Stomach (tissue), 19 donors: ENCODE measurements at places on chromosomes 4 and X.

- DNase-seq = no peak
Observed at GRCh38 chr4:17336524-17336961, 175.3 kb downstream of the QDPR start.

DNA sequence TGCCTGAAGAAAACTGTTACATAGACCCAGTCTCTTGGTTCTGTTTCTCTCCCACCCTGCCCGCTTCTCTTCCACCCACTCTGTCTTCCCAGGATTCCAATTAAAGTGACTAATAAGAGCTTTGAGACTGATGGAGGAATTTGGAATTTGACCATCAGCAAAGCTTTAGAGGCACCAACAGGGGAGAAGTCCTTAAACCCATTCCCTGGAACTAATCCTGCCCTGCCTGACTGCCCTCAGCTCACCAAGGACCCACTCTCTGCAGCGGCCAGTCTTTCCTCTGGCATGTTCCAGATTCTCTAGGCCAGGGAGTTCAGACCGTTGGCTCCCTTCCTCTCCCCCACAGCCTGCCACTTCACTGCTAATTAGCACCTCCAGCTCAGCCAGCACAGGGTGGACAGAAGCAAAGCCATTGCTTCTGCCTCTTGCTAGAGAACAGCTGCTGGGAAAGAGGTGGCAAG, 23.9 kb downstream of the SCD5 start:
- no peak for DNase-seq

- DNase-seq = no peak
Observed at GRCh38 chrX:40908857-40909475, 173.6 kb upstream of the MED14 start.

DNA sequence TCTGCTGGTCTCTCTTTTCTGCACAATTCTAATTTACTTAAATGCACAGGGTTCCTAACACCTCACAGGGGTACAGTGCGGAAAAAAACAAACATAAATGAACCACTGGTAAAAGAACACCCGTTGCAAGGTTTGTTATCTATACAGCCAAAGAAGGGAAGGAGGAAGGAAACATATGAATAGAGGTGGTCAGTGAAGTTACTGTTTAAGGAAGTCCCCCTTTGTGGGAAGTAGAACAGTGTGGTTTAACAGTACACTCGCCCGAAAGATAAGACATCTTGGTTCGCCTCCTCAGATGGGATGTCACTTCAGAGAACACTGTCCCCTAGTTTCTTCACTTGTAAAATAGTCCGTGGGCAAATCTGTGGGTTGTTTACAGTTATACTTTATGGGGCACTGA, 57.5 kb downstream of the TEC start:
- DNase-seq = no peak

GRCh38 chr4:78706302-78706701, 69.8 kb upstream of the BMP2K start:
- no peak for DNase-seq

GRCh38 chr4:128596853-128597252, 212.6 kb upstream of the JADE1 start:
- DNase-seq = no peak

- DNase-seq = no peak
Observed at GRCh38 chrX:20523626-20524312, 257.1 kb upstream of the RPS6KA3 start.

DNA sequence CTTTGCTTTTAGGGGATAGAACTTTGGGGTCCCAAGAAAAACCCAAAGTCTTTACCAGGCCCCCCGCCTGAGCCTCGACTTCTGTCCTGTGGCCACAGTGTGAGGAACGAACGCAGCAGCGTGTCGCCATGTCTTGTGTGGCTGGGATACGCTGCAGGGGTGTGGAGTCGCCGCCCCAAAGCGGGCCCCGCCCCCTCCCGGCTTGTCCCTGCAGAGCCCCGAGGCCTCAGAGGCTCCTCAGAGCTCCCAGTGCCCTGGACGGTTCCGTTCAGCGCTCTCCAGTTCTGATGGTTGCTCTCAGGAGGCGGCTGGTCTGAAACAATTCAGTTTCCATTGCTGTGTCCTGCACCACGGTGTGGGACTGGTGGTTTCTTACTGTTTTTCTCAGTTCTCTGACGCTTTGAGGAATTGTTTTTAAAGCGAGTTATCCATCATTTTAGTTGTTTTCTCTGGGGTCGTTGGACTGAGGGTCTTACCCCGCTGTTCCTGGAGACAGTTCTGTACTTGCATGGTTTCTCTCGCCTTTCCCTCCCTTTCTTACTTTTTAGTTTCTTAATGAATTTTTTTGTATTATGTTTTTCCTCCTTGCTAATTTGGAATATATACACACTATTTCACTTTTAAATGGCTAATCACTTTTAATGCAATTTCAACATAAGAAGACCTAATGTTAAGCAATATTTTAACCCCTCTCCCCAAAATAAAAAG, 1.6 kb upstream of the IDUA start:
- DNase-seq = peak; percentile 88

DNA sequence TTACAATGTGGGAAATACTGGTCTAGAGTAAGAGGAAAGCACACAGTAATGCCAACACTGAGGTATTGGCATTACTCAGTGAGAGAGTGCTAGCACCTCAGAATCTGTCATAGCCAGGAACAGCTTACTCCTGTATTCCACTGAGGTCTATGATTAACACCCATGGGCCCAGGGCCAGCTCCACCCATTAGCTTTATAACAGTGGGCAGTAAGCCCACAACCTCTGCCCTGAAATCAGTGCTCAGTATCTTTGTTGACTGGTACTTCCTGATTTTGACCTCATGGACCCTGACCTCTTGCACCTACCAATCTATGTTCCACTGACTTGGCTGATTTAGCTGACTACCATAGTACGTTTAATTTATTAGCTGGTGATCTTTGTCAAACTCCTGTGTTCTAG, 56.1 kb downstream of the LANCL3 start:
- peak; percentile 83 for DNase-seq

DNA sequence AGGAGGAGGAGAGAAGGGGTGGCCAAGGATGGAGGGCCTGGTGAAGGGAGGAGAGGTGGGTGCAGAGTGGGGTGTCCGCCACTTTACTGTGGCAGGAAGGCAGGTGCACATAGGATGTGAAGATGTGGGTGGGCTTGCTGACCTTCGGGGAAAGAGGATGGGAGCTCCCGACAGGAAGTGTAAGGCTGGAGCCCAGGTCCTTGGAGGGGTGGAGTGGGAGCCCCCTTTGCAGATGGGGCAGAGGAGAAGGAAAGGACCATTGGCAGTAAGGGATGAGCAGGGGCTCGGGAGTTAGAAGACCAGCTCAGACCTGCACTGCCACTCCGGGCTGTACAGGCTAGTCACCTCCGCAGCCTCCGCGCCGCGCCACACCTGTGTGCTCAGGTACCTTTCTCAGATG, 89.5 kb downstream of the EVC start:
- DNase-seq = no peak

GRCh38 chr4:44623676-44624075, 27.7 kb downstream of the YIPF7 start:
- peak; percentile 28 for DNase-seq
